ENCODE measurements at places on chromosomes 7 and 10.

- DNase-seq: no peak
These were observed 2.9 kb upstream of the ZNF467 start for GRCh38 chr7:149776289-149776688.

GRCh38 chr7:108034586-108034985 lies 31.6 kb upstream of the LAMB1 start:
- no peak for DNase-seq

DNA sequence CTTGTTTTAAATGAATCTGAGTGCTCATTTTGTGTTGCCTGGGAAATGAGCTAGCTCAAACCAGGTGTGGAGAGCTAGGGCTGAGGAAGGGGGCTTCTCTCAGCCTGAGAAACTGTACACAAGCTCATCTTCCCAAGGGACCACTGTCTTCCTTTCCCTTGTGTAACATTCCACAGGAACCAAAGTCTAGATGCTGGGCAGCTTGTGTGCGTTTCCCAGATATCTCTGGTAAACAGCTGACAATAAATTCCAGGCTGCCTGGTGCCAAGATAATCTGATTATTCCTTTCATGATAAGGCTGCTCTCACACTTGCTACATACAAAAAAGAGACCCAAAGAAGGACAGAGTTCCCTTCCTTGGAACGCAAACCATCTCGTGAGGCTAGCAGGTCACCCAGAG lies 33.1 kb upstream of the MKLN1 start:
- no peak for DNase-seq

DNA sequence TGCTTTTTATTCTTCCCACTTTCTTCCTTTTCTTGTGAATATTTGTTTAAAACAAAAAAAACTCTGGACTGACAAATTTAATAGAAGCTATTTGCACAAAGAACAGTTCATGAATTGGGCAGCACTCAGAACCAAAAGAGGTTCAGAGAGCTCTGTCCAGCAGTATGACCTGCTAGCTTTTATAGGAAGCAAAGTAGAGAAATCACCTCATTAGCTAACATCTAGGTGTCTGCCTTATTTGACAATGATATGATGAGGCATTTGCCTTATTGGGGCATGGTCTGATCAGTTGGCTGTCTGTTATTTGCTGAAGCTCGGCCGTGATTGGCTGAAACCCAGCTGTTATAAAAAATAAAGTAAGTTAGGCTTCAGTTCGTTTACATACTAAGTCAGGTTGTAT lies 819 bp upstream of the TRIM4 start:
- DNase-seq: no peak

GRCh38 chr10:92938841-92939240 lies 90.5 kb downstream of the EXOC6 start:
- no peak for DNase-seq

Data from C1 segment of cervical spinal cord (tissue), 14 donors.